ENCODE measurements at places on chromosomes 5 and 9. TPM values are rescaled to one million over a fixed set of nuclear protein-coding genes. Genes with fewer than 3 reads are reported as not detected.
A peak's percentile ranks its signal among the peaks of the same experiment; 100 is the strongest.

The GFI1B gene
- total RNA-seq = not detected

DNA sequence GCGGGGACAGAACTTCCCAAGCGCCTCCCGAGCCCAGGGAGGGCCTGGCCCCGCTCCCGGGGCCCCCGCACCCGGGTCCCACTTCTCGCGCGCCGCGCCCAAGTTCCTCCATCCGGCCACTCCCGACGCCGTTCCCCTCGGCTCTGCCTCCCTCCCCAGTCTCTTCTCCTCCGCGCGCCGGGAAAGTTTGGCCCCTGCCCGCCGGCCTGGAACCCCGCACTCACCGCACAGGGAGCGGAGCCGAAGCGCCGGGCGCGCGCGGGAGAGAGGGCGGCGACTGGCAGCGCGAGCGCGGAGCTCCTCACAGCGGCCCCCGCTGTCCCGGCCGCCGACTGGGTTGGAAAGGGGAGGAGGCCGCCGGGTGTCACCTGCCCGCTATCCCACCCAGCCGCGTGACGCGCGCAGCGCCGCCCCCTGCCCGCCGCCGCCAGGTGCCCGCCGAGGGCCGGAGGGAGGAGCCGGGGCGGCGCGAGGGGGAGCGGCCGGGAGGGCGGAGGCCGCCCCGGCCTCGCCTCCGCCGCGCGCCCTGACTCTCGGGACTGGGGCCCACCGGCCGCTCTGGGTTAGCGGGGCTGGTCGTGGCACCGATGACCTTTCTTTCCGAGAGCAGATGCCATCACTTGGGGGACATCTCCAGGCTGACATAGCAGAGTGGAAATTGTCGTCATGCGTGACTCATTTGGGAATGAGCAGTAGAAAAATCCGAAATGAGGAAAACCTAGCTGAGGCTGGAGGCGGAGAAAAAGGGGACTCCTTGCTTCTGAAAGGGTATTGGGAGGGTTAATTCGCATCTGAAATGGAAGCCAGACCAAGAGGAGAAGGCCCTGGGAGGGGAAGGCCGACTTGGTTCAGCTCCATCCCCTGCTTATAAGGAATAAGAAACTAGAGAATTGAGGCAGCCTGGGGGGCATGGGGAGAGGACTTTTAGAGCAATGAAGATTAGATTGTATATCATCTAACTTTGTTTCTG, at the start of gene ELOVL7:
Gene ELOVL7, minus strand, starts transcription at position 334 of the 970 bp plus-strand sequence. CDS start 56,872 bp downstream, outside the sequence.
- DNase-seq = peak; percentile 41

DNA sequence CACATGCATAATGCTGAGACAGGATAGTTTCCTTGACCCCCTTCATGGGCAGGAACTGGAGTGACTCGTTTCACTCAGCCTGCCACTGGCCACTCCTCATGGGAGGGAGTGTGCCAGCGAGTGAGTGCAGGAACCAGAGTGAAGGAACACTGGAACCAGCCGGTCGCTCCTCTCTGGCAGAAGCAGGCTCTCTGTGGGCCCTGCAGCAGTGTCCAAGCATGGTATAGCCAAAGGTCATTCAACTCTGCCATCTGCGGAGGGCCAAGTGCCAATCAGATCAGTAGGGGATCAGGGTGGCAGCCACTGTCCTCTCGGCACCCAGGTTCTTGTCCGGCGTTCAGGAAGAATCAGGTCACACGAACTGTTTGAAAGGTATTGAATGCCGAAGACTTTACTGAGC, 169.3 kb upstream of the PPP1R2B start:
- DNase-seq = peak; percentile 26

The FUBP3 gene
- total RNA-seq = 39.5 TPM

- no peak for DNase-seq
These were observed 589.8 kb downstream of the PRELID2 start for GRCh38 chr5:145245354-145245753.

- DNase-seq = no peak
These were observed 177.6 kb upstream of the TLX3 start for GRCh38 chr5:171131497-171131896.

The OTP gene
- not detected for total RNA-seq

The KIAA0825 gene
- total RNA-seq = 2.5 TPM

The PNPLA7 gene
- total RNA-seq = 9.0 TPM

DNA sequence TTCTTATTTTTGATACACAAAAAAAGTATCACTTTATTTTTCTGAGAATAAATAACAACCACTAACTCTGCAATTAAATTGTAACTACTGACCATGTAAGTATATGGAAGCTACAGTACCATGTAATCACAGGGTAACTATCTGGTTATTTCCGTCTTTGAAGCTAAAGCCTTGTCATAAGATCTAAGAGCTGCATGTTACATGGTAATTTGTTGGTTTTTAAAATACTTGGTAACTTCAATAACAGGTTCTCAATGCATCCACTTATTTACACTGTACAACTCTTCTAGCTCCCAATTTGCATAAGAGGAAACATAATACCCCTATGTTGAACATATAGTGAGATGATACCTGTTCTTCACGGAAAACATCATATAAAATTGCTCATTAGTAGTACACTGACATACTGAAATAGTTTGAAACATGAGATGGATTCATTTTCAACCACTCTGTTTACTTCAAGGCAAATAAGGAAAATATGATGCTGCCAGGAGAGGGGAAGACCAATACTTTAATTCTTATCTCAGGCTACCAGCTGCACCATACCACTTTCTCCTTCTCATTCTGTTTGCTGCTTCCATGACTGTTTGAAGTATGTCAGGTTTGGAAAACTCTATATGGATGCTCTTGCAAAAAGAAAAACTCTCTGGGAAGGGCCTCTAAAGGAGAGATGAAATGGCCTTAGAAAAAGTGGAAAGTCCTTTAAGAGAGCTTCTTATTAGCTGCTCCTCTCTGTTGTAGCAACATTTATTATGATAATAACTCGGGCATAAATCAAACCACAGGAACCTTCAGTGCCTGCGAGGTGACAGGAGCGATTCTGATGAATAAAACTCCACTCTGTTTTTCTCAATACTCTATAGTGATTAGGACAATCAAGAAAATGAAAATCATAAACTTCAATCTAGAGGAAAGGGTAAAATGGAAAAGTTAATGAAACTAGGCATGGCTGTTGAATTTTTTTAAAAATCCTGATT, 150.2 kb downstream of the KIAA0825 start:
- DNase-seq = no peak

DNA sequence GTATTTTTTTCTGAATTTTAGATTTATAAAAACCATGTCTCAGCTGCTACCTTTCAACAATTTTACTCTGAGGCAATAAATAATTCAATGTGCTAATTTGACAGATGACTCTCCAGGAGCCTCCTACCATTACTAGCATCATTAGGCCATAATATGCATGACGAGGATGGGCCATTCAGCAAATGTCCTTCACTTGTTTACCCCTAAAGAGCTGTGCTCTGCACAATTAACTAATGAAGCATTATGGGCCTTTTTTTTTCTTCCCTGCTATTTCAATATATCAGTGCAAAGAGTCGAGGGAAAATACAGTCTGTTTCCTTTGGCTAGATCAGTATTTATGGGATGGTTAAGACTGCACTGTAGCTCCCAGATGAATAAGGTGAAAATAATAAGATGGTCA, 627.2 kb downstream of the ISL1 start:
- no peak for DNase-seq

DNA sequence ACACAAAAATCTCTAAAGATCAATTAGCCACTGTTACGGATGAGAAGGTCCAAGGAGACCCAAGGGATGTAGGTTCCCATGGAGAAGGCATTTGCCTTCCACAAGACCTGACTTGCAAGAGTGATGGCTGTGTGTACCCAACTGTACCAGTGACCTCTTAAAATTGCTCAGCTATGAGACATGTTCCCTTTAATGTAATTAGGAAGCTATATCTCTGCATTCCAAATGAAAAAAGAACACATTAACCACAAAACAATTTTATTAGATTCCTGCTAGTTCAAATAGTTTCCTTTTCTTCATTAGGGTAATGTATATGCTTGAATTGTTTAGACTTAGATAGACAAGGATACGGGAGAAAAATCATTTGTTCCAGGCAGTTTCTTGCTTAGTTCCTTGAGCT, 3.3 kb downstream of the OR2Y1 start:
- no peak for DNase-seq

The SPINK7 gene
- not detected for total RNA-seq

DNA sequence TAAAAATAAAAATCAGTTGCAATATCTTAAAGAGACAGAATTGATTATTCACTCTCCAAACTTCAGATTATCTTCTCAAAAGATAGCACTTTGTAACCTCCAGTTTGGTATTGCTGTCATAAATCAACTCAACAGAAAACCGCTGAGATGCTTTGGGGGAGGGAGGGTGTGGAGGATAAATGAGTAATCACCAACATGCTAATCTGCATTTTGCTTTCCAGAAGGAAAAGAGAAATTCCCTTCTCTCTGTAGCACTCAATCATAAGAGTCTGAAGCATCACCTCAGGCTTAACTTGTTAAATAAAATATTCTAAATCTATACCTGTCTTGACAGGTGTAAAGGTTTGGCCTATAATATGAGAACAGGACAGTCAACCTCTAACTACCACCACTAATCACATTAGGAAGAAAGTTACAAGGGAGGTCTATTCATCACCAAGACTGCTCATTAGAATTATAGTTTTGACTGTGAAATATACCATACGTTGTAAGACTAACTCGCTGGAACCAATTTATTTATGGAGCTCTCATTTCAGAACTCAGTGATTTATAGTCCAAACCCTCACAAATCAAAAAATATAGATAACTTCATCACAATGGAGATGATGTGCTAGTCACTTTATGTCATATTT, 89.0 kb downstream of the PIK3R1 start:
- no peak for DNase-seq

DNA sequence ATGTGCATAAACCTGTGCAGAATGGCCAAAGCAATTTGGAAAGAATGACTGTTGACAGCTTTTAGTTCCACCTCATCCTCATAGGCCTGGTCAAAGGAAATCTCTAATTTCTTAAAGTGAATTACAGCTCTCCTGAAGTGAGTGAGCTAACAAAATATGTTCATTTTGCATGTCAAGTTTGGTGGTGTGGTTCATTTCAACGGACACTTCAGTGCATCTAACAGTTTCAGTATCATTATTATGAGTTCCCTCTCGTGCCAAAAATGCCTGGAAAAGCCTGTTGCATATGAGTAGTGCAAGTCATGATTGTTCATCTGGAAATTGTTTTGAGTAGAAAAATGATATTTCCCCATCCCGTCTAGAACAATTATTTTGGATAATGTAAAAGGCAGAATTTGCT, 53.2 kb upstream of the HMHB1 start:
- no peak for DNase-seq
